ENCODE measurements at places on chromosomes 6 and 20. TPM values are rescaled to one million over a fixed set of nuclear protein-coding genes. Genes with fewer than 3 reads are reported as not detected.

COL11A2 gene
- 1.9 TPM for total RNA-seq

METTL24 gene
- 1.6 TPM for total RNA-seq

MACROD2 gene
- total RNA-seq: 3.5 TPM

GPR6 gene
- not detected for total RNA-seq

EDN3 gene
- total RNA-seq: not detected

EMILIN3 gene
- total RNA-seq: 4.3 TPM

SNX21 gene
- 21.3 TPM for total RNA-seq

SSTR4 gene
- total RNA-seq: not detected

TMX4 gene
- total RNA-seq: 120 TPM

ADGRB3 gene
- 0.89 TPM for total RNA-seq

HLA-DRB1 gene
- total RNA-seq: 34.3 TPM

FRMD1 gene
- 0.45 TPM for total RNA-seq

BPI gene
- not detected for total RNA-seq

AKAP7 gene
- total RNA-seq: 11.0 TPM

TAB2 gene
- total RNA-seq: 57.6 TPM

DNPH1 gene
- 31.2 TPM for total RNA-seq

COL9A1 gene
- total RNA-seq: not detected

FERMT1 gene
- total RNA-seq: 1.1 TPM

GABBR1 gene
- 22.6 TPM for total RNA-seq

RIPOR2 gene
- 3.6 TPM for total RNA-seq

ANKRD6 gene
- 21.4 TPM for total RNA-seq

IFT52 gene
- total RNA-seq: 5.2 TPM

ZNF337 gene
- 8.3 TPM for total RNA-seq

SLC22A7 gene
- not detected for total RNA-seq

KCNK17 gene
- not detected for total RNA-seq

Measured in left ventricle myocardium superior (tissue), 1 donor.